ENCODE measurements at places on chromosomes 7 and 10.

- DNase-seq: no peak
Observed at GRCh38 chr10:60998932-60999331, 54.9 kb upstream of the RHOBTB1 start.

- no peak for DNase-seq
Observed at GRCh38 chr10:88256886-88257285, 326.2 kb downstream of the RNLS start.

GRCh38 chr7:142308326-142308725 is 50.5 kb upstream of the PRSS58 start:
- DNase-seq: no peak

DNA sequence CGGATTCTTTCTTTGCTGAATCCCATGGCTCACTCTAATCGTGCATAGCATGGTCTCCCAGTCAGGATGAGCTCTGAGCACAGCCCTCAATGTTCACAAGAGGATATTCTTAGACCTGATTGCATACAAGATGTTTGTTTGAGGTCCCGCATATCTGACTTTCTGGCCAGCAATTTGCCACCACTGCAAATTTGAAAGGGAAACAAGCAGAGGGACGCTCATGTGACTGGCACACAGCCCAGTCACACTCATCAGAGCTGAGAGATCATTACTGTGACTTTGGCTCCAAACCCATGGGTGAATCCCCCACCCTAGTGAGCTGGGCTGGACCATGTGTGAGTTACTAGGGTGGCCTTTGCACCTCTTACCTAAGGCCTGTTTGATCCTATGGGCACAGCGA is 9.9 kb downstream of the TAS2R41 start:
- DNase-seq: peak; percentile 59

GRCh38 chr7:45924283-45924682 is 3.2 kb upstream of the IGFBP3 start:
- peak; percentile 65 for DNase-seq

DNA sequence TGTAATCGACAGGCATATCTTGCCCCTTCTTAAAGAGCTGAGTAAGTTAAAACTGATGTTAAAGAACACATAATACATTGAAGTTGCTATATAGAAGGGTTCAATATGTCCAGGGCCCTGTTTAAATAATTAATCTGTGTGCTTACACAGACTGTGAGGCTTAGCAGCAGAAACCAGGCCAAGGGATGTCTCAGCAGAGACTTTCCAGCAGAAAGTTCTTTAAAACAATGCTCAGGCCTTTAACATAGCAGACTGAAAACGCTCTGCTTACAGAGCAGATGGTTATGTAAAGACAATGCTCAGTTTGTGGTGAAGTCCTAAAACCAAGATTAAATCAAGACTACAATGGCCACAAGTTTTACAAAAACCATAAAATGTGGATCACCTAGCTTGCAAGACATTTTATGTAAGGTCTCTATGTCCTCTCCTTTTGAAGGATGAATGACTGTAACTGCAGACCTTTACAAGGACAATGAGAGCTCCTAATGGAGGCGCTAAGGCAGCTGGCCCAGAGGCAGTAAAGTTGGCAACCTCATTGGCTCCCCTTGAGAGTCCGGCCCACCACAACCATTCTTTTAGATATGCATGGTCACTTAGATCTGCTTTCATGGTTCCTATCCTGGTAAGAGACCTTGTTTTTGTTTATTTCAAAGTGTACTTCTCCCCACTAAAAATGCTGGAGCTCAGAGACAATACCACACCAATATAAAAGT is 56.3 kb downstream of the FZD1 start:
- no peak for DNase-seq

GRCh38 chr7:77685233-77685632 is 11.0 kb upstream of the RSBN1L start:
- no peak for DNase-seq

DNA sequence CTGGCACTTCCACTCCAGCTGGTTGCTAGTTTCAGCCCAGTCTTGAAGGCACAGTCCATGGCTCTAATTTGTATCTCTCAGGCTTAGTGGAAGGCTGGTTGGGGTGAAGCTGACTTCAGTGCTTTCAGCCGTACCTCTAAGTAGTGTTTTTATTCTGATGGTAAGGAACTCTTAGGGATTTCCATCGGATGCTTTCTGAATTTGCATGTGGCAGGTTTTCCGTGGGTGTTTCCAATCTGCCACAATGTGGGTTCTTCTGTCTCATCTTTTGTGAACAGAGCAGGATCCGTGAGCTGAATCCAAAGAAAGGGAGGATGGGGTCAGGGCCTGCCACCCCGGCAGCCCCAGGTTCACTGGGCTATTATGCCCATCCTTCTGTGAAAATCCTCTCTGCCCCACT is 607.9 kb upstream of the MKI67 start:
- no peak for DNase-seq

GRCh38 chr7:65967361-65968155 is 14.5 kb downstream of the GUSB start:
- DNase-seq: no peak

- peak; percentile 97 for DNase-seq
Observed at GRCh38 chr7:2757904-2758672, 70.1 kb downstream of the AMZ1 start.

- DNase-seq: no peak
Observed at GRCh38 chr7:44230286-44230685, 29.5 kb downstream of the YKT6 start.

DNA sequence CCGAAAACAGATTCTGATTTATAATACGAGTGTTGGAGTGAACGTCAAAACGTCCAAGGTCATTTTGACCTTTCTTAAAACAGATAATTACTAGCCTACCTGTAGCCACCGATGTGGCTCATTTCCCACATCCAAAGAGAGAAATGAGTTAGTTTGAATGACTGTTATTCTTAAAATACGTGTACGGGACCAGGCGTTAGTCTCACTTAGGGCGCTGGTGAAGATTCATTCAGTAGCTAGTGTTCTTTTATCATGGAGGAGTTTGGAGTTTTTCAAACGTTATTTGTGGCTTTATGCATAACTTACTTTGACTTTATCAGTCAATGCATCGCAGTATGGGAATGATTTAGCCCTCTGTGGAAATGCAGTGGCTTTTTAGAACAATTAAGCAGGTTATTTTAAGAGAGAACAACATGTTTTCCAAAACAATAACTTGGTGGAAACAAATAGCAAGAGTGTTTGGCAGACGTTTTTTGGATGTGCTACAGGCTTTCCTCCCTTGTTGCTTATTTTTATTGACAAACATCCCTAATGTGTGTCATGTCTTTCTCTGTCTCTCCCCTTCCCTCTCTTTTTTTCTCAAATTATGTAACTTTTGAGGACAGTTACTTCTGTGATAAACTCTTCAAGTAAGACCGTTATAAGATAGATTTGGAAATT is 1.6 kb downstream of the BICC1 start:
- DNase-seq: no peak

DNA sequence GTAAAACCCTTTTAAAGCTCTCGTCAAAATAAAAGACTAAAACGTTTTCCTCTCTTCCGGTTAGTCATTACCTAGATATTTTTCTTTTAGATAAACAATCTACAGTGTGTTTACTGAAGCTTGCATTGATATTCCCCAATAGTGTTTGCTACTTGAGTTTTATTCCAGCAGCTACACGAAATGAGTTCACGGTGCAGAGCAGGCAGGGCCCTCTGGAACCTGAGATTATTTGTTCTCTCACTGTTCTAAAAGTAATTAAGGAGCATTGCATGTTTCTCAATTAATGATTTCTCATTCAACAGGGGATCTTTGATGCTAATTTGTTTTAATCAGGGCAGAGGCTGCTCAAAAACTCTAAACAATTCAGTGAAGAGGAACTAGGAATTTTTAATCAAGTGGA is 319.7 kb downstream of the GFRA1 start:
- no peak for DNase-seq
